ENCODE measurements at places on chromosomes 16 and 17.

- DNase-seq: no peak
Measured at GRCh38 chr16:81815429-81815766, 36.3 kb downstream of the PLCG2 start.

- DNase-seq: no peak
Measured at GRCh38 chr16:55678161-55678821, 22.5 kb downstream of the SLC6A2 start.

DNA sequence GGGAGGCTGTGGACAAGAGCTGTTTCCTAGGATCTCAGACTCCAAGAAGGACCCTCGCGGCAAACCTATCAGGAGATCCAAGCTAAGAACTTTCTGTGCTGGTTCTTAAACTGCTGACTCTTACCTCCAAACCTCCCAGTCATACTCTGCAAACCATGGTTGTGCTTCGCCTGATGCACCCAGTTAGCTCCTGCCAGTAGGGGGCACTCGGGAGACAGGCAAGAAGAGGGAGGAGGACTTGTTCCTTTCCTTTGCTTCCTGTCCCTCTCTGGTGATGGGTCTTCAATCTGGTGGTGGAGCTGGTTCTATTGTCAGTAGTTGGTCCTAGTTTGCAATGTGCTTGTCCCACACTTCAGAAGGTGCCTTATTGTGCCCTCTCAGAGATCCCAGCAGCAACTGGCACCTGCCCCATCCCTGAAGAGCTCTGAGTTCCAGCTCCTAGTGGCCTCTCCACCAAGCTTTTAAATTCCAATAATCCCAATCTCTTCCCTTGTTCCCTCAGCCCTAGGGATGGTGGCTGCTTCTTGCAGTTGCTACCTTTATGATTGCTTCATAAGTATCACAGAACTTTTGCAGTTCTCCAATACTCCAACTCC is 113.5 kb upstream of the RPL38 start:
- DNase-seq: peak; percentile 41

DNA sequence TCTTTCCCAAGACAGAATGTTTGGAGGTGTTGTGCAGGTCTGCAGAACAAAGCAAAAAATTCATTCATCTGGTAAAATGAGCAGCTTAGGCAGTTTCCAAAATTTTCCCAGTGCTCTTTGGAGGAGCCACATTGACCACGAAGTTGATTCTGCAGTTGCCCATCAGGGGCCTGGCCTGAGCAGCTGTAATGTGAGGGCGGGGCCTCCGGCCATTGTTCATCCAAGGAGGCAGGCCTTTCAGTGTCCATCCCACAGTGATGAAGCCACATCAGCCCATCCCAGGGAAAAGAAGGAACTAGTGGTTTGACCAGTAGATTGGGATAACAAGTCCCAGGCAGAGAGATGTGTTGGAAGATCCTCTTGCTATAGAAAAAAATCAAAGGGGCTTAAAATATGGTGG is 10.1 kb downstream of the UBFD1 start:
- no peak for DNase-seq

DNA sequence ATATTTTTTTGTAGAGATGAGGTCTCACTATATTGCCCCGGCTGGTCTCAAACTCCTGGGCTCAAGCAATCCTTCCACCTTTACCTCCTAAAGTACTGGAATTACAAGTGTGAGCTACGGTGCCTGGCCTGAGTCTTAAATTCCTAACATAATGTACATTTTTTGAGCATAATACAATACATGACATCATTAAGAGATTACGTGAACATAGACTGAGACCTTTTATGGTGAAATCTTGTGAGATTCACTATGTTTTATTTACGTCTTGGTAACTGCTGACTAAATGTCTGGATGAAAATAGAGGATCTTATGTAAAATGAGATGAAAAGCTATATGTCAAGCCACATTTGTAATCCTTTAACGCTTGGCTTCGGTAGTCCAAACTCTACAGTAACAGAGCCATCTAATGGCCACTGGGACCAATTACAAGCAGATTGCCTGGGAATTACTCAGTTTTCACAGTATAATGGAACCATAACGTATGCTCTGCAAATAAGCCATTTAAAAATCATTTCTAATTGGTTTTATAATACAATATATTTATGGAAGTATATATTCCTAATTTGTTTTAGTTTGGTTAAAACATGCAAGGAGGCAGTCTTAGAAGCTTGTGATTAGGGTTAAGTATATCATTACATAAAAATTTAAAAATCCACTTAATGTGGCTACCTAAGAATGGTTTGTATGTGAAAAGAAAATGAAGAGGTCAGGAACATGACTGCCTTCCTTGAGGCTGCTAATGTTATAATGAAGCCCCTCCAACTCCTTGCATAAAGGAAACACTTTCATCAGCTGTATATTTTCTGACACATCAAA is 8.1 kb upstream of the EFCAB13 start:
- no peak for DNase-seq

- DNase-seq: no peak
Measured at GRCh38 chr17:79191270-79191934, 116.8 kb downstream of the ENGASE start.

DNA sequence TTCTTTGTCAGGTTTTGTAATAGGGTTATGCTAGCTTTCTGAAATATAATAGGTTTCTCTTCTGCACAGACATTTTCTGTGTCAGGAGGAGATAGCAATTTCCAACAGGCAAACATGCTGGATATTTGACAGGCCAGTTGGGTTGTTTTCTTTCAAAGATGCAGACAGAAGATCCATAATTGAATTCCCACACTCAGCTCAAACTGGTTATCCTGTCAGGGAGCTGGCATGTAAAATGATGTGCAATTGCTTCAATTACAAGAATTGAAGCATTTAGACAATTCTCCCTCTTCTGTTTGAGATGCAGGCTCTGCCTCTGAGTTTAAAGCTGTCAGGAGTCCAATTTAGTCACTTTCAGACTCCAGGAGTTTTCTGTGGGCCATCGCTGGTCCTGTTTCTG is 146.2 kb upstream of the ZKSCAN2 start:
- no peak for DNase-seq

GRCh38 chr16:1424028-1424427 is 3.5 kb upstream of the UQCC4 start:
- DNase-seq: no peak

GRCh38 chr16:16154281-16154951 is 68.9 kb downstream of the ABCC6 start:
- no peak for DNase-seq

GRCh38 chr17:80005360-80006338 is 30.0 kb downstream of the TBC1D16 start:
- peak; percentile 70 for DNase-seq

- DNase-seq: no peak
Measured at GRCh38 chr16:84067640-84068039, 25.0 kb upstream of the SLC38A8 start.

GRCh38 chr17:59748591-59748990 is 41.1 kb downstream of the VMP1 start:
- DNase-seq: no peak

- no peak for DNase-seq
Measured at GRCh38 chr16:70738083-70738977, 52.5 kb upstream of the MTSS2 start.

DNA sequence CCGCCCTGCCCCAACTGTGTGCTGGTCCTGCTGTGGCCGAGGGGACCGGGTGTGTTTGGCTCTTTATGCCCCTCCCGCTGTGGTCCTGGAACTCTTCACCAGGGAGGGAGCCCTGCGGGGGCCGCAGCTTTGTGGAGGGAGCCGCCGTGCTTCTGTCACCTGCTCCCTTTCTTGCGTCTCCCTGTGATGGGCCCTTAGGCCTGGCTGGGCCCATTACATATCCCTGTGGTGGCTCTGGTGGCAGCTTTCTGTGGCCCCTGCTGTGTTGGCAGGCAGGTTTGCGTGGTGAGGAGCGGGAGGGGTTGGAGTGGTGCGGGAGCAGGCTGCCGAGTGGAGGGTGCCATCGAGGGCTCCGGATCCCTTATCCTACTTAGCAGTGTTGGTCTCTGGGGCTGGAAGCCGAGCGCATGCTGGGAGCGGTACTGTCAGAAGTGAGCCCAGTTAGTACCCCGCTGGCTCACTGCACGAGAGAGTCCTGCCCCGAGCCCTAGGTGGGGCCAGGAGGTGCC is 60.4 kb downstream of the PDPK1 start:
- DNase-seq: no peak

DNA sequence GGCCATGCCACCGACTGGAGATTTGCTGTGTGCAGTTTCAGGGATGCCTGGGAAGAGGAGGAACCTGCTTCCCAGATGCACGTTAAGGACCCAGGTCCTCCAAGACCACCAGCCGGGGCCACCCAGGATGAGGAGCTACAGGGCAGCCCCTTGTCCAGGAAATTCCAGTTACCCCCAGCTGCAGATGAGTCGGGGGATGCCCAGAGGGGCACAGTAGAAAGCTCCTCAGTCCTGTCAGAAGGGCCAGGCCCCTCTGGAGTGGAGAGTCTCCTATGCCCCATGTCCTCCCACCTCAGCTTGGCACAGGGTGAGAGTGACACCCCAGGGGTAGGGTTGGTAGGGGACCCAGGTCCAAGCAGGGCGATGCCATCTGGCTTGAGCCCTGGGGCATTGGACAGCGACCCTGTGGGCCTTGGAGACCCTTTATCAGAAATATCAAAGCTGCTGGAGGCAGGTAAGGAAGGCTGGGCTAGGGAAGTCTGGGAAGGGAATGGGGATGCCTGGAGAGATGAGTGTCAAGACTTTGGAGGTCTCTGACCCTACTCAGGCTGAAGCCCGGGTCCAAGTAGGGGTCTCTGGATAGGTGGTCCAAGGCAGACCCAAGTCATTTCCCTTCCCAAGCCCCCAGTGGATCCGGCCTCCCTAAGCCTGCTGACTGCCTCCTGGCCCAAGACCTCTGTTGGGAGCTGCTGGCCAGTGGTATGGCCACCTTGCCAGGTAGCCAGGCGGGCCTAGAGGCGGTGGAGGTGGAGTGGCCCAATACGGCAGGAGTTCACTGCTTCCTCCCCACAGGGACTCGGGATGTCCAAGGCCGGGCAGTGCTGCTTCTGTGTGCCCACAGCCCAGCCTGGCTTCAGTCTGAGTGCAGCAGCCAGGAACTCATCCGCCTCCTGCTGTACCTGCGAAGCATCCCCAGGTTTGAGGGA is 1.0 kb downstream of the PLEKHG4 start:
- DNase-seq: no peak

DNA sequence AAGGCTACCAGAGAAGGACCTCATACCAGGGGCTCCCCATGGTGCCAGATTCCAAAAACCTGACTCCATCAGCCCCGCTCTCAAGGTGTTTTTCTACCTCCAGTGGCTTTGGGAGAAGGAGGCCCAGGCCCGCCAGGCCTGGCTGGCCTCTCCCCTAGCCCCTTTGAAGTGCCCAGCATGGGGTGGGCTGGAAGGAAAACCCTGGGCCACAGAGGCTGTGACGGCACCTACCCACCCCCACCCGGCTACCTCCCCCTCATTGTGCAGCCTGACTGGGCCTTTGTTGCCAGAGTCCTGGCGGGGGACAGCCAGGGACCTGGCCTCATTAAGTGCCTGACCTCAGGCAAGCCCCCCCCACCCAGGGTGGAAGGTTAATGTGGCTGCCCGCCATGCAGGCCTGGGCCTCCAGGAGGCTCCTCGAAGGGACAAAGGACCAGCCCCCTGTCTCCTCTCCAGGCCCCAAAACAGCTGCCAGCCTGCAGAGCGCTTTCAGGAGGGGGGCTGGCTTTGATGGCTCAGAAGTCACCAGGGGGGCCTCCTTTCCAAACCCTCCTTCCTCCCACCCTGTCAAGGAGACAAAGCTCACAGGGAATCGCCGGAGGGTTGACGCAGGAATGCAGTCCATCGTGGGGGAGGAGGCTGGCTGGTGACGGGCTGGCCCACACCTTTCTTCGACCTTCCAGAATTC is 159.4 kb downstream of the ZNF423 start:
- peak; percentile 22 for DNase-seq

DNA sequence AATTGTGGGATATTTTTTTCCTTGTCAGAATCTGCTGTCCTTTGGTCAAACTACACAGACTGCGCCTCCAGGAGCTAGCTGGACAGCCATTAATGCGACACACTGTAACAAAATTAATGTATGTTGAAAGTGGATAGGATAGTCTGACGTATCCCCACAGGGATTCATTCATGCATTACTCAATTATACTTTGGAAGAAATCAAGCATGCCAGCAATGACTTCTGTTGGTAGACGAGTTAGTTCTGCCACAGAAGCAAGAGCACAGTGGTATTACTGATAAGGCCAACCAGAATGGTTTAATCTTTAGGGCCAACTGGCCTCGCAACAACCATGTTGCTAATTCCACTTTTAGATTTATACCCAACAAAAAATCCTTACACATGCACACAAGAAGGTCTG is 106.4 kb upstream of the TOB1 start:
- DNase-seq: no peak

- no peak for DNase-seq
Measured at GRCh38 chr17:77873500-77874302, 84.8 kb upstream of the TNRC6C start.

DNA sequence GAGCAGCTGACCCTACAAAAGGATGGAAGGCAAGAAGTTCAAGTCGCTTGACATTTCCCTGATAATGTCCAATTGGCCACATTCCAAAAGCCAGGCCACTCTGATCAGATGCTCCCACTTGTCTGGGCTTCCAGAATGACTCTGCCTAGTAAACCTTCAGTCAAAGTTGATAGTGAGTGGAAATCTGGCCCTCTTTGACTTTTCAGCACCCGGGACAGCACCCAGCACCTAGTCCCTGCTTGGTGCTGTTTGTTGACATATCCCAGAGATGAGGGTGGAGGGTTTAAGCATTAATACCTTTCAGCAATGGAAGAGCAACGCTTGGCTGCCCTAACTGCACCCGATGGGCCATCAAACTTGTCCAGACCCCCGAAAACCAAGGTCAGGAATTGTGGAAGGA is 131.3 kb downstream of the AIPL1 start:
- DNase-seq: peak; percentile 52

GRCh38 chr17:42598905-42599304 is 10.3 kb downstream of the RETREG3 start:
- DNase-seq: no peak

GRCh38 chr17:49029801-49030200 is 32.6 kb downstream of the IGF2BP1 start:
- DNase-seq: no peak

- no peak for DNase-seq
Measured at GRCh38 chr16:21710938-21711337, 47.2 kb downstream of the OTOA start.

DNA sequence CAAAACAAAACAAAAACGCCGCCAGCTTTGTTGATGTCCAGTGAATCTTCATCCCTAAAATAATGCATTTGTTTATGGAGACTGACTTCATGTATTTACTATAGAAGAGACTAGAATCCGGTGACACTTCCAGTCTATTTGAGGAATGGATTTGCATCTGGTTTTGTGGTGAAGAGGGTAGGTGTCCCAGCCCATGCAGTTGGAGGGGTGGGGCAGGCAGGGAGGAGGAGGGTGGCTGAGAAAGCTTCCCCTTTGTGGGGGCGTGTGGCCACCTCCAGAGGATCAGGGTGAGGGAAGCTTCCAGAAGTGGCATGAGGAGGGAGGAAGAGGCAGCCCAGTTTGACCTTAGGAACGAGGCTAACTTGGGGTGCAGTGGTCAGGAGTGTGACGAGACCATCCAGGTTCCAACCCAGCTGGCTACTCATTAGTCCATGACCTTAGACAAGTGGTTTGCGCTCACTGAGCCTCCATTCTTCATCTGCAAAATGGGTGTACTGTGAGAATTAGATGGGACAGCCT is 69.5 kb downstream of the CMIP start:
- DNase-seq: no peak
